ENCODE measurements at places on chromosomes 6 and 20. TPM values are rescaled to one million over a fixed set of nuclear protein-coding genes. Genes with fewer than 3 reads are reported as not detected.

VNN1 gene
- not detected for total RNA-seq

SLC22A16 gene
- not detected for total RNA-seq

CST7 gene
- total RNA-seq: 53.3 TPM

AGER gene
- 11.9 TPM for total RNA-seq

ATXN1 gene
- 73.3 TPM for total RNA-seq

HTR1E gene
- total RNA-seq: not detected

ADTRP gene
- total RNA-seq: 5.0 TPM

LCA5 gene
- total RNA-seq: not detected

SERPINB1 gene
- 48.8 TPM for total RNA-seq

RNF144B gene
- total RNA-seq: 1.3 TPM

Data from CD8-positive, alpha-beta T cell (primary cell).